ENCODE measurements at places on chromosomes 5 and 9.

GRCh38 chr9:13952906-13953305 lies 361.0 kb downstream of the NFIB start:
- H3K4me3 ChIP-seq = no peak overlapping the region
- H3K27ac ChIP-seq = no peak overlapping the region
- H3K36me3 ChIP-seq = no peaks in the 10 kb centered on the region
- no peaks in the 10 kb centered on the region for H3K4me1 ChIP-seq
- no peak for DNase-seq
- H3K27me3 ChIP-seq = no peaks in the 10 kb centered on the region

DNA sequence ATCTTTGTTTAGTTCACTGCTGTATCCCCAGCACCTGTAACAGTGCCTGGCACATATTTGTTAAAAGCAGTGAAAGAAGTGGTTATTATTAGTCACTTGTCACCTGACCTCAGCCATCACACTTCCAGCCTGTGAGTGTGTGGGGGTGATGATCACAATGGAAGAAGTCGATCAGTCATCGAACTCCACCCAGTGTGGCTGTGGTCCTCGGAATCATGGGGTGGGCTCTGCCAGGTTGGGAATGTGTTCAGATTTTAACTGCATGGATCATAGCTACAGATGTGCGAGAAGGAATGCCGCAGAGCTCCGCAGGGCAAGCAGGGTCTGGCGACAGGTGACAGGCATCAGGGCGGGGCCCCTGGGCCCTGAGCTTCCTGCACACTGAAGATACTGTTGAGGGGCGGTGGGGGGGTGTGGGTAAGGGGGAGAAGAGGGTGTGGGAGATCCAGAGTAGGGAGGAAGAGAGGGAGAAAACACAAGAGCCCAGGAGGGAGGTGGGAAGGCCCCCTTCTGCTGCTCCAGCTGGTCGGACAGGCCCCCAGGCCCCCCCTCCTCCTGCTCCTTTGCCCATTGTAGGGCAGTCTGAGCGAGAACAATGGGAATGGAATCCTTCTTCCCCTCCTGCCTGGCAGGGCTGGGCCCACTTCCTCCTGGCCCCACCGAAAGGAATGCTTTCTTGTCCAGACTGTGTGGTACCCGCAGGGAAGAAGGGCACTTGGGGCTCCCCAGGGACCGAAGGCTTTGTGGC lies 89.6 kb downstream of the SPRY4 start:
- H3K27ac ChIP-seq = no peak overlapping the region
- no peaks in the 10 kb centered on the region for H3K27me3 ChIP-seq
- H3K4me1 ChIP-seq = no peaks in the 10 kb centered on the region
- no peaks in the 10 kb centered on the region for H3K36me3 ChIP-seq
- H3K4me3 ChIP-seq = no peak overlapping the region

GRCh38 chr5:162052676-162053075 lies 14.9 kb upstream of the GABRG2 start:
- no peaks in the 10 kb centered on the region for H3K4me1 ChIP-seq
- no peak overlapping the region for H3K27ac ChIP-seq
- DNase-seq = no peak

- no peak overlapping the region for H3K27ac ChIP-seq
- H3K27me3 ChIP-seq = no peaks in the 10 kb centered on the region
- H3K4me3 ChIP-seq = no peak overlapping the region
- no peak for DNase-seq
- H3K4me1 ChIP-seq = no peaks in the 10 kb centered on the region
Measured at GRCh38 chr9:89697553-89697952, 92.7 kb downstream of the GADD45G start.

DNA sequence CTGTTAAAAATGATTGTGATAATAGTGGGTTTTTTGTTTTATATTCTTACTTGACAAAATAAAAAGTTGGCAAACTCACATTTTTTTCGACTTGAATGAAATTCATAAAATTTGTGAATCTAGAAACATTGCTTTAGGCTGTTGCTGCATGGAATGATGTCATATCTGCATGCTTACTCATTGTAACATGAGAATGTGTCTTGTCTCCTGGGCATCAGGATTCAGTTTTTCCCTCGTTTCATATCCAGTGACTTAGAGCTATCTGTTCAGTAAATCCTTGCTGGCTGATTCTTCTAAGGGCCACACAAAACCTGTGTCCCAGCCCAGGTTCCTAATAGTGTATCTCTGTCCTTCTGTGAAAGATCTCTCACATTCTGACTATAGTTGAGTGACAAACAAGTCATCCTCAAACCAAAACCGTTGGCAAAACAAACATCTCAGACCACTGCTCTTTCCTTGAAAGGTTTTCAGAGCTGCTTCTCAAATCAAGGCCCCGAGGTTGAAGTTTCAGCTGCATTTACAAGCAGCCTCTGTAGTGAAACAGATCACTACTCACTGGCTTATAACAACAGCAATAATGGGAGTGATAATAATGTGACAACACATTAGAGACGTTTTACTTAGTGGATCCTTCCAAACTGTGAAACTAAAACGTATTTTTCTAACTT lies 95.0 kb downstream of the NPR3 start:
- H3K36me3 ChIP-seq = no peaks in the 10 kb centered on the region
- H3K4me3 ChIP-seq = no peak overlapping the region
- no peak overlapping the region for H3K27ac ChIP-seq
- DNase-seq = no peak
- peaks cover 7% of the 10 kb centered on the region for H3K4me1 ChIP-seq
- no peaks in the 10 kb centered on the region for H3K27me3 ChIP-seq

GRCh38 chr9:19781240-19781639 lies 7.6 kb downstream of the SLC24A2 start:
- no peak overlapping the region for H3K4me3 ChIP-seq
- no peaks in the 10 kb centered on the region for H3K4me1 ChIP-seq
- no peaks in the 10 kb centered on the region for H3K27me3 ChIP-seq
- H3K27ac ChIP-seq = no peak overlapping the region

- H3K27ac ChIP-seq = no peak overlapping the region
- H3K36me3 ChIP-seq = no peaks in the 10 kb centered on the region
- no peak for DNase-seq
- H3K4me3 ChIP-seq = no peak overlapping the region
- peaks cover 10% of the 10 kb centered on the region for H3K4me1 ChIP-seq
- no peaks in the 10 kb centered on the region for H3K27me3 ChIP-seq
Measured at GRCh38 chr5:10446490-10446889, 4.8 kb downstream of the ROPN1L start.

GRCh38 chr5:67644221-67644920 lies 447.8 kb upstream of the CD180 start:
- no peaks in the 10 kb centered on the region for H3K27me3 ChIP-seq
- no peak overlapping the region for H3K27ac ChIP-seq
- no peak overlapping the region for H3K4me3 ChIP-seq

DNA sequence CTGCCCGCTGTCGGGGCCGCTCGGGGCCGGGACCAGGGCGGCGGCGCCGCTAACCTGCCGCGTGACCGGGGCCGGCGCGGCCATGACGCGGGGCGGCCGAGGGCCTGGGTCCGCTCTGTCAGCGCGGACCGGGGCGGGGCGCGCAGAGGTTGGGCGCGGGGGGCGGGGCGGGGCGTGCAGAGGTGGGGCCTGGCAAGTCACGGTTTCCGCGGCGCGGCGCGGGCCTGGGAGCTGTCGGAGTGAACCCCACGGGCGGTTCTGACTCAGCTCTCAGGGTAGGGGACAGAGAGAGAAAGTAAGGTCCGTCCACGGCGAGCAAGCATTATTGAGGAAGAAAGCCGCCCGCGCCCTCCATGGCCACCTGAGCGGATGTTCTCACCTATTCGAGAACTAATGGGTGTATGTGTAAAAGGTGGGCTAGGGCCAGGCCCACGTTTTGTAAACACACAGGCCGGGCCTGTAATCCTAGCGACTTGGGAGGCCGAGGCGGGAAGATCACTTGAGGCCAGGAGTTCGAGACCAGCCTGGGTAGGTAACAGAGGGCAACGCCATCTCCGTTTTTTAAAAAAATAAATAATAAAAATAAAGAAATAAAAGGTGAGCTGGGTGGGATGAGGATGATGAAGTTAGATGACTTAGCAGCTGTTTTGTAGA lies at the start of gene PRXL2C:
Gene PRXL2C (minus strand): TSS at position 120 of the 654 bp plus-strand sequence. CDS start 36 bp downstream, at position 84.
- peaks cover 4% of the 10 kb centered on the region for H3K36me3 ChIP-seq
- DNase-seq = peak; percentile 81
- H3K4me3 ChIP-seq = peak within 1 kb of the TSS; percentile 77
- H3K27me3 ChIP-seq = no peaks in the 10 kb centered on the region
- peaks cover 7% of the 10 kb centered on the region for H3K4me1 ChIP-seq
- peak within 1 kb of the TSS; percentile 97 for H3K27ac ChIP-seq

DNA sequence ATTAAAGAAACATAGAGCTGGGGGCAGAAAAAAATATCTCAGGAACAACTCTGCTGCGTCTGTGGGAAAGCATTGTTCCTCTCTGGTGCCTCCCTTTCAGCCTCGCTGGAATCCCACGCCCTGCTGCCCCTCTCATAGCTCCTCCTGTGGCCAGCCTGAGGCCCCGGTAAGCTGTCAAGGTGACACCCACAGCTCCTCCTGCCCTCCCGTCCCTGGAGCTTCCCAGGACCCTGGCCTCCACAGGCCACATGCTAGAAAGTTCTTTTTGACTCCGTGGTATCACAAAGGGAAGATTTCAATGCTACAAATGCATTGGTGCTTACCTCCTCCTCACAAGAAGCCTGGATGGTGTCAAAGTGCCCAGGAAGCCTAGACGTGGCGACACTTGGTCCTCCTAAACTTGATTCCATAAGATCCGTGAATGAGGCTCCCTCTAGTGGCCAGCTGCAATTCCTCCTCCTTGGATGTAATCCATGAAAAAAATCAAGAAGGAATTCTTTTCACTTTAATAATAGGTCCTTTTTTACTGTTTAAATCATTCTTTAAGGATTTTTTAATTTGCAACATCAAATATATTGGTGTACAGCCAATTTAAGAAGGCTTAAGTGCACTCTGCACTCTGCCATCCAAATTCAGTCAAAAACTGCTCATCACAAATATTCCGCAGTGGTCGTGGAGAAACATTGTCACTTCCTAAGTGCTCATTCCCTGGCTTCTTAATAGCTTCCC lies 104.9 kb downstream of the CFAP90 start:
- H3K27me3 ChIP-seq = no peaks in the 10 kb centered on the region
- H3K36me3 ChIP-seq = no peaks in the 10 kb centered on the region
- no peak overlapping the region for H3K4me3 ChIP-seq
- no peak overlapping the region for H3K27ac ChIP-seq

DNA sequence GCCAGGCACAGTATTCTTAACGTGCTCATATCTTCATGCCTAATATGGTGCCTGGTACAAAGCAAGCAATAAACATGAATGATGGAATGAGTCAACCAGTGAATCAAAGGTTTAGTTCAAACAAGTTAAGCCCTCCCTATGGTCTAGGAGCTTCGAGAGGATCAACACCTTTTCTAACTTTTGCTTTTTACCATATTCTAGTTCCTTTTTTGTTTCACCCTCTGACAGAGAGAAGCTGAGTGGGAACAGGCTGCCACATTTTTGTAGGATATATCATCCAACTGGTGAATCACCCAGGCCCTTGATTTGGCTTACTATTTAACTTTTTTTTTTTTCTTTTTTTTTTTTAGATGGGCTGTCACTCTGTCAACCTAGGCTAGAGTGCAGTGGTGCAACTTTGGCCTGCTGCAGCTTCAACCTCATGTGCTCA lies 39.3 kb upstream of the TNC start:
- H3K4me1 ChIP-seq = no peaks in the 10 kb centered on the region
- no peak for DNase-seq
- H3K27me3 ChIP-seq = no peaks in the 10 kb centered on the region

DNA sequence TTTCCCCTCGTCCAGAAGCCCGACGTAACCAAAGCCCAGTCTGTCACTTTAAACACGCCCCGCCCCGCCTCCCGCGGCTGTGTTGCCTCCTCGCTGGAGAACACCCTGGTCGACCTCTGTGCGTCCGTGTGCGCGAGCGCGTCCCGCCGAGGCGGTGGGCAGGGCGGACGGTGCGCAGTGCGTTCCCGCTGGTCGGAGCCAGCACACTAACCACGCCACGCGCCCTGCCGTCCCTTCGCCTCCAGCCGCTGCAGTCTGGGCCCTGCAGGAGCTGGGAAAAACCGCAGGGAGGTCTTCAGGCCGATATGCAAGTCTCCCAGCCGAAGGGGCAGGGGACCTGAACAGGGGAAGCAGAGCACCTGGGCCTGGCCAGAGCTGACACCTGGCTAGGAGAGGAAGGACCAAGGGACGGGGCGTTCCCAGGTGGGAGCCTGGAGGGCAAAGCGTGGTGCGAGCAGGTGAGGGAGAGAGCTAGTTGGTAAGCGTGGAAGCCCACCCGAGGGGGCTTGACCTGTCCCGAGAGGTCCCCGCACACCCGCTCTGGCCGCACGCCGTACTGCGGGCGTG lies 1.3 kb upstream of the PHPT1 start:
- peaks cover 57% of the 10 kb centered on the region for H3K4me1 ChIP-seq
- H3K4me3 ChIP-seq = peak overlapping the region; percentile 40
- no peaks in the 10 kb centered on the region for H3K27me3 ChIP-seq
- no peaks in the 10 kb centered on the region for H3K36me3 ChIP-seq
